ENCODE measurements at places on chromosomes 6 and 20. TPM values are rescaled to one million over a fixed set of nuclear protein-coding genes. Genes with fewer than 3 reads are reported as not detected.
A peak's percentile ranks its signal among the peaks of the same experiment; 100 is the strongest.

DNA sequence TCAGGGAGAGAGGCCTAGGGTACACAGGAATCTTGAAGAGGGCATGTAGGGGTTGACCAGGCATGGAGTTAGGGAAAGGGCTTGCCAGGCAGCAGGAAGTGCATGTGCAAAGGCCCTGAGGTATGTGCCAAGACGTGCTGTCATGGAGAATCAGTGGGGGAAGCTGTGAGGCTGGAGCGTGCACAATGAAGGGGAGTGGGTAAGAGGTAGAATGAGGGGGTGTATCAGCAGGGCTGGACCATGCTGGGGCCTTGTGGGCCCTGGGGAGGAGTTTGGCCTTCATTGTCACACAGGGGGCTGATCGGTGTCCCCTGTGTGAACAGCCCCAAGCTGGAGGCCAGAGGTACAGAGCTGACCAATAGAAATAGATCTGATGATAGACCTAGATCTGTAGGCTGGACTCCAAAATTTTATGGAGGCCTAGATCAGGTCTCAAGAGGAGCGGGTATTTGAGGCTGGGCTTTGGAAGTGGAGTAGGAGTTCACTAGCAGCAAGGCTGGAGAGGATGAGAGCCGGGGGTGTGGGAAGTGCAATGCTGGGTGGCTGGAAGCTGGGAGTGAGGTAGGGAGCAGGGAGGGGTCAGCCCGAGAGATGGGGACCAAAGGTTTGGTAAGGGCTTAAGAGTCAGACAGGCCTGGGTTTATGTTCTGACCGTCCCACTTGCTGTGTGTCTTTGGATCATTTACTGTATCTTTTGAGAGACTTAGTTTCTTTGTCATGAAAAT lies 3.0 kb downstream of the SRC start:
- H3K36me3 ChIP-seq, result no peaks in the 10 kb centered on the region
- H3K27me3 ChIP-seq, result no peaks in the 10 kb centered on the region
- peaks cover 9% of the 10 kb centered on the region for H3K4me1 ChIP-seq
- no peak for DNase-seq
- H3K4me3 ChIP-seq, result no peak overlapping the region
- no peak overlapping the region for H3K27ac ChIP-seq

- no peaks in the 10 kb centered on the region for H3K27me3 ChIP-seq
- H3K36me3 ChIP-seq, result no peaks in the 10 kb centered on the region
- H3K4me1 ChIP-seq, result peaks cover 2% of the 10 kb centered on the region
- DNase-seq, result no peak
- H3K4me3 ChIP-seq, result no peak overlapping the region
Observed at GRCh38 chr6:163444077-163444476, 29.6 kb downstream of the QKI start.

- no peaks in the 10 kb centered on the region for H3K27me3 ChIP-seq
- H3K27ac ChIP-seq, result no peak overlapping the region
- no peaks in the 10 kb centered on the region for H3K36me3 ChIP-seq
- DNase-seq, result no peak
- no peaks in the 10 kb centered on the region for H3K4me1 ChIP-seq
Observed at GRCh38 chr20:20235681-20236080, 132.2 kb upstream of the INSM1 start.

- H3K4me3 ChIP-seq, result no peak overlapping the region
- no peaks in the 10 kb centered on the region for H3K27me3 ChIP-seq
- H3K36me3 ChIP-seq, result no peaks in the 10 kb centered on the region
- no peak overlapping the region for H3K27ac ChIP-seq
- H3K4me1 ChIP-seq, result no peaks in the 10 kb centered on the region
- no peak for DNase-seq
Observed at GRCh38 chr6:139765825-139766285, 391.4 kb upstream of the CITED2 start.

DNA sequence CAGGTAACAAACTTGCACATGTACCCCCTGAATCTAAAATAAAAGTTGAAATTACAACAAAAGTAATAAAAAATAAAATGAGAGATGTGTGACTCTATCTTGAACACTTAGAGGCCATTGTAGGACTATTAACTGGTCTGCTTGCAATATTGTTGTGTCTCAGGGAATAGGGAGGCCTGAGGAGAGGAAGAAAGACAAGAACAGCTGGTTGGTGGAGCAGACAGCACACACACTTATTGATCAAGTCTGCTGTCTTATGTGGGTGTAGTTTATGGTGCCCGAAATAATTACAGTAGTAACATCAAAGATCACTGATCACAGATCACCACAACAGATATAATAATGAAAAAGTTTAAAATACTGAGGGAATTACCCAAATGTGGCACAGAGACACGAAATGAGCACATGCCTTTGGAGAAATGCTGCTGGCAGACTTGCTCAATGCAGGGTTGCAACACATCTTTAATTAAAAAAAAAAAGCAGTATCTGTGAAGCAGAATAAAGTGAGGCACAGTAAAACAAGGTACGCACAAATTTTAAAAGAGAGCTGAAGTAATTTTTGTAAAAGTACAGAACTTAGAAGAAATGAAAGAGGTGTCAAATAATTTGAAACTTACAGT lies 110.1 kb upstream of the HDAC2 start:
- no peaks in the 10 kb centered on the region for H3K4me1 ChIP-seq
- no peaks in the 10 kb centered on the region for H3K36me3 ChIP-seq
- no peak overlapping the region for H3K4me3 ChIP-seq
- no peak for DNase-seq

GRCh38 chr20:44419131-44419844 lies 56.4 kb upstream of the TTPAL start:
- DNase-seq, result no peak
- no peak overlapping the region for H3K4me3 ChIP-seq
- H3K36me3 ChIP-seq, result no peaks in the 10 kb centered on the region
- H3K4me1 ChIP-seq, result no peaks in the 10 kb centered on the region

DNA sequence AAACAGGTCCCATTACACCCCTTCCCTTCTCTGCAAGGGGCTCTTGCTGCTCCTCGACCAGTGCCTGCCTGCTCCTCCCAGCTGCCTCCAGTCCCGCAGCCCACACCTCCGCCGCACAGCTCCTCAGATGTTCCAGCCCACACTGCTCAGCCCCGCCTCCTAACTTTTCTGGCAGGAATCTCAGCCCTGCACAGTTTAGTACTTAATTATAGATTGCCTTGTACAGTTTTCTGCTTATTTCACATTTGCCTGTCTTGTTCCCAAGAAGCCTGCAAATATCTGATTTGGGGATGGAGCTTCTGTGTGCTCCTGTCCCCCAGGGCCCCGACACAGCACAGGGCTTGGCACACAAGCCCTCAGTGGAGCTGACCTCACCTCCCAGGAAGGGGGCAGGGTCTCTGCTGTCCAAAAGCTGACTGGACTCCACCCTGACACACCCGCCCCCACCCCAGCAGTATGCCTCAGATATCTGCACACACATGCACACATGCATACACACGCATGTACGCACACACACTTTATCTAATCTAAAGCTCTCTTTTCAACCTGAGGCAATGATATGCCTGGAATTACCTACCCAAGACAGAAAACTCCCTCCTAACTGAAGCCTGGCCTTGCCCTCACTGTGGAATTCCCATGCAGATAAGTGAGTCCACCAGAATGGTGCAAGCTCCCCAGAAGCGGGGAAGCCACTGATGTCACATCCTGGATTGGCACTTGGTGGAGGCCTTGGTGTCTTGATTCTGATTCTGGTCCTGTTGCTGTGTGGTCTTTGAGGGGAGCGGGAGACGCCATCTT lies 1.2 kb upstream of the PNPLA1 start:
- H3K4me1 ChIP-seq, result no peaks in the 10 kb centered on the region
- no peaks in the 10 kb centered on the region for H3K27me3 ChIP-seq
- DNase-seq, result no peak
- no peak overlapping the region for H3K27ac ChIP-seq
- H3K36me3 ChIP-seq, result no peaks in the 10 kb centered on the region

GRCh38 chr6:161272635-161273273 lies 1.1 kb downstream of the AGPAT4 start:
- H3K27ac ChIP-seq, result no peak overlapping the region
- no peaks in the 10 kb centered on the region for H3K27me3 ChIP-seq
- peaks cover 15% of the 10 kb centered on the region for H3K4me1 ChIP-seq
- DNase-seq, result no peak

DNA sequence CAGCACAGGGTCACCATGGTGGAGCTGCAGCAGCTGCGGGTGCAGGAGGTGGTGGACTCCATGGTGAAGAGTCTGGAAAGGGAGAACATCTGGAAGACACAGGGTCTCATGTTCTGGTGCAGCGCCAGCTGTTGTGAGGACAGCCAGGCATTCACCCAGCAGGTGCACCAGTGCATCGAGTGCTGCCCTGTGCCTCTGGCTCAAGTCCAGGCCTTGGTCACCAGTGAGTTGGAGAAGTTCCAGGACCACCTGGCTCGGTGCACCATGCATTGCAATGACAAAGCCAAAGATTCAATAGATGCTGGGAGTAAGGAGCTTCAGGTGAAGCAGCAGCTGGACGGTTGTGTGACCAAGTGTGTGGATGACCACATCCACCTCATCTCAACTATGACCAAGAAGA lies 22.9 kb upstream of the RIPK1 start:
- DNase-seq, result no peak
- no peak overlapping the region for H3K27ac ChIP-seq
- H3K36me3 ChIP-seq, result no peaks in the 10 kb centered on the region
- H3K4me3 ChIP-seq, result no peak overlapping the region
- no peaks in the 10 kb centered on the region for H3K27me3 ChIP-seq
- H3K4me1 ChIP-seq, result no peaks in the 10 kb centered on the region

DNA sequence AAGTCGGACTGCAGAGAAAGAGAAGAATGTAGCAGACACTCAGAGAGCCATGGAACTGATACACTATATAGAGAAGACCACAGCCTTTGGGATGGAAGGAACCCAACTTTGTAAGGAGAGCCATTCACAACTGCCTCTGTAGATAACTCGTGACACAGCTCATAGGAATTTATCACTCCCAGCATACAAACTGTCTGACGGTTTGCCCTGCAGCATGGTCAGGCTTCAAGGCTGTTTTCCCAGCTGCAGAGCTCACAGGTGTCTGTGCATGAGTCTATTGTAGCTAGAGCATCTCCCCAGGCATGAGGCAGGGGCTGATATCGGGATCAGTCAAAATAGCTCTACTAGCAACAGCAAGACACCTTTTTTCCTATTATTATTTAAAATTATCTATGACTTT lies 130.5 kb upstream of the DTNBP1 start:
- no peak overlapping the region for H3K4me3 ChIP-seq
- no peaks in the 10 kb centered on the region for H3K27me3 ChIP-seq
- DNase-seq, result no peak
- no peaks in the 10 kb centered on the region for H3K36me3 ChIP-seq
- H3K4me1 ChIP-seq, result no peaks in the 10 kb centered on the region

DNA sequence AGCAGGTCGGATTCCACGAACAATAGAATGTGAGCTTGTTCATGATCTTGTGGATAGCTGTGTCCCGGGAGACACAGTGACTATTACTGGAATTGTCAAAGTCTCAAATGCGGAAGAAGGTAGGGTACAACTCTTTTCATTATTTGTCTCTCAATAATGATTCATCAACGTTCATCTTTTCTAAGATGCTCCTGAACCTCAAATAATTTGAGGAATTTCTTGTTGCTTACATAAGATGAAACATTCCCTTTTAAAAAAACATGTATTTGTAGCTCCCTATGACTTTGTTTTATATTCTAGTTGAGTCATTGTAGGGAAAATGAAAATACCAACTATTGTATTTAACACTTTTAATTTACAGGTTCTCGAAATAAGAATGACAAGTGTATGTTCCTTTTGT lies 17.0 kb downstream of the MCM8 start:
- no peaks in the 10 kb centered on the region for H3K27me3 ChIP-seq
- no peak for DNase-seq
- H3K27ac ChIP-seq, result no peak overlapping the region
- H3K4me3 ChIP-seq, result no peak overlapping the region
- peaks cover 21% of the 10 kb centered on the region for H3K36me3 ChIP-seq
- H3K4me1 ChIP-seq, result no peaks in the 10 kb centered on the region

GRCh38 chr20:19932170-19932667 lies 84.9 kb upstream of the NAA20 start:
- no peaks in the 10 kb centered on the region for H3K36me3 ChIP-seq
- no peak for DNase-seq
- H3K4me3 ChIP-seq, result no peak overlapping the region
- no peak overlapping the region for H3K27ac ChIP-seq
- H3K27me3 ChIP-seq, result no peaks in the 10 kb centered on the region
- peaks cover 22% of the 10 kb centered on the region for H3K4me1 ChIP-seq

- peaks cover 9% of the 10 kb centered on the region for H3K36me3 ChIP-seq
- no peak for DNase-seq
- no peak overlapping the region for H3K27ac ChIP-seq
- no peaks in the 10 kb centered on the region for H3K27me3 ChIP-seq
Observed at GRCh38 chr20:37711994-37712964, 18.4 kb downstream of the CTNNBL1 start.

DNA sequence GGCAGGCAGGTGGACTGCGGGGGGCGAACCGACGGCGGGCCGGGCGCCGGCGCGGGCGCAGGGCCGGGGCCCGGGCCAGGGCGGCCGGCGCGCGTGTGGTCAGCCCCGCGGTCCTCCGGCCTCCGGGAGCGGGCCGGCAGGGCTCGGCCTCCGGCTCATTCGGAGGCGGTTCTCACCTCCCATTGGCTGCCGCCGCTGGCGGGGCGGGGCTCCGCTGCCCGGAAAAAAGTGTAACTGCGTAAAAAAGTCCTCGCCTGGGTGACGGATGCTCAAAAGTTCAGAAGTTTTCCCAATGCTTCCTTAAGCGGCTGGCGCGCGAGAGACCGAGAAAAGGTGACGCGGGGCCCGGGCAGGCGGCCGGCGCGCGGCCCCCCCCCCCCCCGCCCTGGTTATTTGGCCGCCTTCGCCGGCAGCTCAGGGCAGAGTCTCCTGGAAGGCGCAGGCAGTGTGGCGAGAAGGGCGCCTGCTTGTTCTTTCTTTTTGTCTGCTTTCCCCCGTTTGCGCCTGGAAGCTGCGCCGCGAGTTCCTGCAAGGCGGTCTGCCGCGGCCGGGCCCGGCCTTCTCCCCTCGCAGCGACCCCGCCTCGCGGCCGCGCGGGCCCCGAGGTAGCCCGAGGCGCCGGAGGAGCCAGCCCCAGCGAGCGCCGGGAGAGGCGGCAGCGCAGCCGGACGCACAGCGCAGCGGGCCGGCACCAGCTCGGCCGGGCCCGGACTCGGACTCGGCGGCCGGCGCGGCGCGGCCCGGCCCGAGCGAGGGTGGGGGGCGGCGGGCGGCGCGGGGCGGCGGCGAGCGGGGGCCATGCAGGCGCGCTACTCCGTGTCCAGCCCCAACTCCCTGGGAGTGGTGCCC lies at the start of gene FOXC1:
TSS of gene FOXC1 (plus strand) at position 268 of the 849 bp plus-strand sequence. CDS start at position 799, 531 bp downstream.
- peaks cover 79% of the 10 kb centered on the region for H3K4me1 ChIP-seq
- H3K27ac ChIP-seq, result no peak within 1 kb of the TSS
- H3K27me3 ChIP-seq, result peaks cover 50% of the 10 kb centered on the region
- H3K4me3 ChIP-seq, result peak within 1 kb of the TSS; percentile 54

- H3K27me3 ChIP-seq, result no peaks in the 10 kb centered on the region
- H3K36me3 ChIP-seq, result no peaks in the 10 kb centered on the region
- H3K27ac ChIP-seq, result no peak overlapping the region
- no peak for DNase-seq
Observed at GRCh38 chr20:10330071-10330470, 104.0 kb downstream of the MKKS start.

GRCh38 chr6:128739112-128739511 lies 143.8 kb upstream of the LAMA2 start:
- H3K4me1 ChIP-seq, result no peaks in the 10 kb centered on the region
- H3K27ac ChIP-seq, result no peak overlapping the region
- H3K36me3 ChIP-seq, result no peaks in the 10 kb centered on the region
- H3K4me3 ChIP-seq, result no peak overlapping the region
- no peaks in the 10 kb centered on the region for H3K27me3 ChIP-seq

GRCh38 chr20:60108397-60108796 lies 150.2 kb downstream of the CDH26 start:
- H3K4me1 ChIP-seq, result no peaks in the 10 kb centered on the region
- no peak overlapping the region for H3K27ac ChIP-seq
- H3K36me3 ChIP-seq, result no peaks in the 10 kb centered on the region

ABHD16B gene
- not detected for total RNA-seq

BNIP5 gene
- total RNA-seq, result 0.10 TPM

XKR7 gene
- 0.10 TPM for total RNA-seq

SIRPD gene
- total RNA-seq, result not detected

STX11 gene
- 11.6 TPM for total RNA-seq

EDN1 gene
- 2.6 TPM for total RNA-seq

DLL1 gene
- total RNA-seq, result 4.5 TPM
